ENCODE measurements at places on chromosomes 6 and 20. TPM values are rescaled to one million over a fixed set of nuclear protein-coding genes. Genes with fewer than 3 reads are reported as not detected.

- DNase-seq, result no peak
- no peak within 1 kb of the TSS for H3K4me3 ChIP-seq
- no peaks in the 10 kb centered on the region for H3K4me1 ChIP-seq
- H3K27ac ChIP-seq, result no peak within 1 kb of the TSS
- no peaks in the 10 kb centered on the region for H3K36me3 ChIP-seq
Measured at GRCh38 chr6:31945507-31946369, at the start of gene CFB. CFB (plus strand) TSS chr6:31946095; CDS start chr6:31946222, 127 bp downstream.

DNA sequence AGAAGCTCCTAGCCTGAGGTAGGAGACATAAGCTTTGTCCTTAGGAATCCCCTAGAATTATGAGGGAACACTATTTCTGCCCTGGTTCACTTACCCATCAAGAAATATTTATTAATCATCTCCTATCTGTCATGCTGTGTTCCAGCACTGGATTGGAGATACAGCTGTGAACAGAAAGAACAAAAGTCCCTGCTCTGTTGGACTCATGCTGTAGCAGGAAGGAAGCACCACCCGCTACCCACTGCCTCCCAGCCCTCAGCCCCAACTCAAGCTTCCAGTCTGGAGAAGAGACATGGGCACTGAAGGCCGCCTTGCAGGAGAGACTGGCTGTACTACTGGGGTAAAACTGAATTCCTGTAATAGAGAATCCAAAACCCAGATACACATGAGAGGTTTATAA, 78.0 kb downstream of the MDGA1 start:
- H3K27ac ChIP-seq, result no peak overlapping the region
- peaks cover 24% of the 10 kb centered on the region for H3K4me1 ChIP-seq
- H3K4me3 ChIP-seq, result no peak overlapping the region
- no peak for DNase-seq
- no peaks in the 10 kb centered on the region for H3K36me3 ChIP-seq

GRCh38 chr20:10469599-10469998, 34.5 kb downstream of the SLX4IP start:
- H3K4me3 ChIP-seq, result no peak overlapping the region
- no peaks in the 10 kb centered on the region for H3K4me1 ChIP-seq
- H3K36me3 ChIP-seq, result no peaks in the 10 kb centered on the region
- no peaks in the 10 kb centered on the region for H3K27me3 ChIP-seq

GRCh38 chr6:90458353-90459224, 128.3 kb downstream of the MAP3K7 start:
- H3K27me3 ChIP-seq, result no peaks in the 10 kb centered on the region
- DNase-seq, result peak; percentile 89
- H3K4me3 ChIP-seq, result peak overlapping the region; percentile 65
- H3K36me3 ChIP-seq, result no peaks in the 10 kb centered on the region

- no peak for DNase-seq
- H3K27me3 ChIP-seq, result no peaks in the 10 kb centered on the region
- no peak overlapping the region for H3K27ac ChIP-seq
- no peak overlapping the region for H3K4me3 ChIP-seq
- no peaks in the 10 kb centered on the region for H3K4me1 ChIP-seq
Measured at GRCh38 chr20:36128463-36129159, 25.9 kb upstream of the EPB41L1 start.

DNA sequence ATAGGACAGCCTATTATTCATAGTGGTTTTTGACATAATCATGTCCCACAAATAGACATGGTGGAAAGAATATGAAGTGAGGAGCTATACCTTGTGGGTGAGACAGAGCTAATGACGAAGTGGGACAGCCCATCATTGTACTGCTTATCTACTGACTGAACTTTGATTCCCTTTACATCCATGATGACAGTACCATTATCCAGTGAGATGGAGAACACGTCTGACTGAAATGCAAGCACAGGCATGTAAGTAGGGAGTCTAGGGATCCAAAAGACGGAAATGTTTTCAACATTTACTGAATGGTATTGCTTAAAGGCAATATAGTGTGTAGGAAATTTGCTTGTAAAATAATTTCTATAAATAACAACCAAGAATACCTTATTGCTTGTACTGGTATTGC, 43.5 kb downstream of the FAM229B start:
- H3K27me3 ChIP-seq, result peaks cover 23% of the 10 kb centered on the region
- H3K27ac ChIP-seq, result no peak overlapping the region
- H3K36me3 ChIP-seq, result no peaks in the 10 kb centered on the region
- no peak for DNase-seq
- no peaks in the 10 kb centered on the region for H3K4me1 ChIP-seq

- H3K27me3 ChIP-seq, result no peaks in the 10 kb centered on the region
- H3K27ac ChIP-seq, result no peak overlapping the region
- H3K4me3 ChIP-seq, result no peak overlapping the region
- DNase-seq, result no peak
- peaks cover 10% of the 10 kb centered on the region for H3K4me1 ChIP-seq
- H3K36me3 ChIP-seq, result no peaks in the 10 kb centered on the region
Measured at GRCh38 chr20:10550204-10551118, 115.4 kb downstream of the SLX4IP start.

Gene DDO
- total RNA-seq, result not detected

Gene TNFRSF6B
- total RNA-seq, result not detected

Gene KCNK17
- total RNA-seq, result not detected

Measured in CD4-positive, CD25-positive, alpha-beta regulatory T cell (primary cell).